CMK (cell line): ENCODE measurements at places on chromosomes 1 and 21.

DNA sequence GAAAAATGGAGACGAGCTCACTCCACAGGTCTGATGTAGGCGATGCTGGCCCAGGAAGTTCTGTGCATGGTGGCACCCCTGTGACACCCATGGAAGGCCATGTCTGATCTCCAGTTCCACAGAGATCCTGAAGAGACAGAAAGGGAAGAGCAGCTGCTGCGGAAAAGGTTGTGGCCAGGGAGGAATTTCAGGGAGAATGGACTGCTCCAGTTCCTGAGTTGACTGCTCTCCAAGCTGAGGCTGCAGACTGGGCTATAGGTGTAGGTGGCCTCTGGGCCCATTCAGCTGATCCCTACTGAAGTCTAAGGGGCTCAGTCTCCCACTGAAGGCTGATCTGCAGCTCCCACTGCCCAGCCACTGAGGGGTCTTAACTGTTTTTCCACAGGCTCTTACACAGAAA, 89.2 kb downstream of the ETS2 start:
- DNase-seq = no peak

GRCh38 chr1:31799895-31800673, 15.7 kb downstream of the SPOCD1 start:
- no peak for DNase-seq

DNA sequence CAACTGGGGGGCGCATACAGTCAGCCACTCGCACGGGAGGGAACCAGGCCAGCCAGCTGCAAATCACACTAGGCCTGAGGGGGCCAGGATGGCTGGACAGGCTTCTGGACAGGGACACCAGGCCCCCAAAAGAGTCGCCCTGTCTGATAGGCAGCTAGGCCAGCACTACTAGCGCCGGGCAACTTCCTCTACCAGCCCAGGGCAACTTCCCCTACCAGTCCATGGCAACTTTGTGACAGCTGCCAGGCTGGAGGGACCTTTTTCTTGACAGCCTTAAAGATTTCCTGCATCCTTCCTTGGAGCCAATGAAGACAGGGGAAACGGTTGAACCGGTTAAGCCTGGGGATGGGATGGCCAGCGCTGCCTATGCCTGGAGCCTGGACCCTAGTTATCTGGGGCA, 5.1 kb downstream of the IFFO2 start:
- DNase-seq = no peak

DNA sequence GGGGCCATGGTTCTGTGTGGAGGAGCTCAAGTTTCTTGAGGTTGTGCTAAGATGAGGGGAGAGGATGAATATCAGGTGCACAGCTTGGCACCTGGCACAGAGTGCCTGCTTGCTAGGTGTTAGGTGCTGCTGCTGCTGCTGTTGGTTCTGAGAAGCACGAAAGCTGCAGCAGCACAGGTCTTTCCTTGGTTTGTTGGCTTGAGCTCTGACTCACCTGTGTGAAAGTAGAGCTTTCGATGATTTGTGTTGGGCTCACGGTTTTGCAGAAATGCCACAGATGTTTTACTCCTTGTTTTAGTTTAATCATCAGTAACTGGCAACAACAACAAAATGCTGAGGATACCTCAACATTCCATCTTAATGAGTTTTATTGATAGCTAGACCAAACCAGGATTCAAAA, 221.6 kb downstream of the BRINP2 start:
- no peak for DNase-seq

DNA sequence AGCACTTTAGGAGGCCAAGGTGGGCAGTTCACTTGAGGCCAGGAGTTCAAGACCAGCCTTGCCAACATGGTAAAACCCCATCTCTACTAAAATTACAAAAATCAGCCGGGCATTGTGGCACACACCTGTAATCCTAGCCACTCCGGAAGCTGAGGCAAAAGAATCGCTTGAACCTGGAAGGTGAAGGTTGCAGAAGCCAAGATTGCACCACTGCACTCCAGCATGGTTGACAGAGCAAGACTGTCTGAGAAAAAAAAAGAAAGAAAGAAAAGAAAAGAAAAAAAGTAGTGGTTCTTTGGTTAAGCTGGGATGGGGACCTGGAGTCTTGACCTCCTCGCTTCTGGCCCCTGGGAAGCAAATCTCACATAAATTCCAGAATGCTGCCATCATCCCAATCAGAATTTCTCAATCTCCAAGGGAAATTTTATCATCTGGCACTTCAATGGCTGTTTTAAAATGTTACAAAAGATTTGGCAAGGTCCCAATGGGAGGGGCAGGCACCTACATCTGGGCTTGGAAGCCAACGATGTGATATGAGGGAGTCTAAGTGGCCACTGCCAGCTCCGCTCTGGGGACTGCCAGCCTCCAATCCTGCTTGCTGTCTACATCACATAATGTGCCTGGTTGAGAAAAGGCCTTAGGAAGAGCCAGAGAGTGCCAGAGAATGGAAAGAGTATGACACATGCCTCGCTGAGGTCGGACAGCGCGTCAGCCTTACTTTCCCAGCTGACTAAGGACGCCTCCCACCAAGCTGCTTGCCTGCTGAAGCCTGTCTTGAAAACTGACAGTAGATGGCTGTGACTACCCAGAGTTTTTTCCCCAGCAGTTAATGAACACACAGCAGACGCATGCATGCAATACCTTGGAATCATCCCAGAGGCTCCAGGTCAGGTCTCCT, 42.1 kb upstream of the SRP9 start:
- no peak for DNase-seq

DNA sequence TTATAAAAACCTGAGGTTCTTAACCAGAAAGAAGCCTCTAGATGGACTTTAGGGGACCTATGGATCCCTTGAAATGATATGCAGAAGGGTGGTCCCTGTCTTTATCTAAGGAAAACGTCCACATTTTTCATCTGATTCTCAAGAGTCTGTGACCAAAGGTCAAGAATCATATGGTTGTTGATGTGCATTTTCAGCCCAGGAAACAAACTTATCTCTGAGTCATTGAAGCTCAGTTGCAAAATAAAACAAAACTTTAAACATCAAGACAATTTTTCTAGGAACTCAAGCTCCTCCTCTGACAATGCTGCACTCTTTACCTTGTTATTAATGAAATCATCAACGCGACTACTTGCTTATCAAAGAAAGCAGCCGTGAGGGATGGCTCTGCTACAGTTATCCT, 83.3 kb downstream of the TIAM1 start:
- no peak for DNase-seq

GRCh38 chr1:162527314-162527713, 29.7 kb downstream of the UHMK1 start:
- no peak for DNase-seq

GRCh38 chr1:29471487-29472313, 235.4 kb downstream of the PTPRU start:
- DNase-seq = no peak

DNA sequence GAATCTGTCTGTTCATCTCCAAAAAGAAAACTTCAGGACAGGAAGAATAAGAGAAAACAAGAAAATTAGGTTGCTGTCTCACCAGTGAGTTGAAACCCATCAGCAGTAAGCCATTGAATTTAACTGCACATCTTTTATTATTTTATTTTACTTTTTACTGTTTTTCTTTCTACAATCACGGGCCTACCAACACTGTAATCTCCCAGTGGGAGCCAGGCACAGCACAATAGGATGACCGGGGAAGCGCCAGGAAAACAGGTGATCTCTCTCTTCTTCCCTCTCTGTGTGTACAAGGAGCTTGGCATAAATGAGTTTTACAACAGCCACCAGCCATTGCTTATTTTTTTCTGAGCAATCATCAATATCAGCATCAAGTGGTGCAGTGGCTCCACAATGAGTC, 113.1 kb upstream of the ESRRG start:
- no peak for DNase-seq
